HTR-8/SVneo (cell line): ENCODE measurements at places on chromosomes 3 and 15.

GRCh38 chr3:66133050-66133757, 87.6 kb upstream of the SLC25A26 start:
- DNase-seq = no peak

DNA sequence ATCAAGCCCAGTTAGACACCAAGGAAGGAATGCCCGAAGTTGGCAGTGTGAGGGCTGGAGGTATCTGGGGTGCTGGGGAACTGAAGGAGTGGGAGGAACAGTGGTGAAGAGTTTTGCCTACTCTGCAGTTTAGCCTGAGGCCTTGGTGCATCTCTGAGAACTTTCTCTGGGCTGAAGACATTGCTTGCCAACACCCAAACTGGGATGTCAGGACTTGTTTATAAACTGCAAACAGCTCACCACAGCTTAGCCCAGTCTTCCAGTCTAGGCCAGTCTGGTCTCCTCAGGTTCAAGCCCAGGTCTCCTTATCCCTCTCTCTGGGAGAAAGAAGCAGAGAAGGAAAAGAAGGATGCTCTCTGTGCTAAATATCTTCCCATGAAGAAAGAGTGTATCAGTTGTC, 68.0 kb upstream of the BOC start:
- no peak for DNase-seq

GRCh38 chr3:122572940-122573412, 4.5 kb upstream of the PARP15 start:
- peak; percentile 47 for DNase-seq

DNA sequence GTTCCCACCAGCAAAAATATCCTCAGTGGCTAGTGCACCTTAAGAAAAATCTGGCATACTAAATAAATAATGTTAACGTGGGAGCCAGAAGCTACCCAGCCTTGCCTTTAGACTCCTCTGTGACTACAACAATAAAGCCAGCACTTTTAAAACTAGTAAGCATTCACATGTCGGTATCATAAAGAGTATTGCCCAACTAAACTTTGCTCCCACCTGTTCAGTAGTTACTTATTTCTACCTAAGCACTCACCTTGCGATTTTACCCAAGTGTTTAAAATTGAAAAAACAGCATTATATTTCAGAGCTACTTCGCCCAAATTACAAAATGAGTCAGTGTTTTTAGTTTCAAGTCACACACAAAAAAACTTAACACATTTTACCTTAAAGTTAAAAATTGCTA, 12.8 kb downstream of the ALDH1L1 start:
- no peak for DNase-seq

- peak; percentile 60 for DNase-seq
Measured at GRCh38 chr3:33658991-33659848, 58.8 kb downstream of the CLASP2 start.

DNA sequence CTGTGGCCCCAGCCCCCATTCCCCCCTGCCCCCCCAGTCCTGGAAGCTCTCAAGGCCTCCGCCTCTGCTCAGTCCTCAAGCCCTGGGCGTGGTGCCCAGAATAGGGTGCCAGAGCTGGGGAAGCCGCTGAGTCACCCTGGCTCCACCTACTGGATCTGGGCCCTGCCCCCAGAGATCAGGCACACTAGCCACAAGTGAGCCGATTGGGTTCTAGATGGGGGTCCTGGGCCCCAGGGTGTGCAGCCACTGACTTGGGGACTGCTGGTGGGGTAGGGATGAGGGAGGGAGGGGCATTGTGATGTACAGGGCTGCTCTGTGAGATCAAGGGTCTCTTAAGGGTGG, 5.7 kb downstream of the EIF4G1 start:
- DNase-seq = peak; percentile 96

DNA sequence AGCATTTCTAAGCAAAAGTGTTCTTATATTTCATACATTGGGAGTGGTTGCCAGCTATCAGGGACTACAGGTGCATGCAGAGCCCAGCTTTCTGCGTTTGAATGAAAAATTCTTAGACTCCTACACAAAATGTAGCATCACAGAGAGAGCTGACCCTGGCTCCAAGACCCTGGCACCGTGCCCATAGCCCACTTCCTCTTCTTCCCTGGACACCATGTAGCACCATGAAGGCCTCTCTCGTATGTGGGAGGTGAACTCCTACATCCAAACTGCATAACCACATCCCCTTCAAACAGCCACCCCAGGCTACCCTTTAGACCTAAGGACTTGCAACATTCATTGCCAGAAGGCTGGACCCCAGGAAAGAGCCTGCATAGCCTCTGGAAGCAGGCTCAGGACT, 35.8 kb upstream of the ATOSA start:
- DNase-seq = no peak

GRCh38 chr3:57127891-57128518, 37.1 kb downstream of the IL17RD start:
- DNase-seq = no peak

- no peak for DNase-seq
Measured at GRCh38 chr3:70855149-70855548, 542.7 kb upstream of the MDFIC2 start.

GRCh38 chr3:46122091-46122490, 86.0 kb downstream of the CCR1 start:
- no peak for DNase-seq

DNA sequence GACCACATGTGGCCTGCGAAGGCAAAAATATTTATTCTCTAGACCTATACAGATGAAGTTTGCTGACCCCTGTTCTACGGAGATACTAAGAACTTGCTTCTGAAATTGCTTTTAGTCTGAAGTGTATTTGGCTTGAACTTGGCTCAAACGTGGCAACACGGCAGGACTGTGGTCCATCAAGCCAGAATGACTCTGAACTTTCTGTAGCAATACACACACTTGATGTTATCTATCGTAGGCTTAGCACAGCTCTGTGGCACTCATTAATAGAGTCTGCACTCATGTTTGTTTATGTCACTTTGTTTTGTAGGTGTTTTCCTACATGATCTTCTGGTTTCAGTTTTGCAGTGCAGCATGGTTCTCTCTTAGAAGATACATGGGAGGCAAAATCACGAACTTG, 298.1 kb downstream of the ADAMTS17 start:
- no peak for DNase-seq

DNA sequence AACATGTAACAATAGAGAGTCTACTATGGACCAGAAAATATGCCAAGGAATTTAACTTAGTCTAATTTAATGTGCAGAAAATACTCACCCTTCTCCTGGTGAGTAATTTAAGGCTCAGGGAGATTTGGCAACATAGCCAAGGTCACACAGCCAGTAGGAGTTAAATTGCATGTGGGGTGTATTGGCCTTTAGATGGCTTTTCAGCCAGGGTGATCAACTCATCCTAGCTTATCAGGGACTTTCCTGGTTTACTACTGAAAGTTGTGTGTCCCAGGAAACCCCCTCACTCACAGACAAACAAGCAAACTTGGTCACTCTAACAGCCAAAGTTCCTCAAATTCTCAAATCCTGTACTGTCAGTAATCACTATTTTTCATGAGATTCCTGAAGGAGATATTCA, 2.6 kb upstream of the SLC9A9 start:
- DNase-seq = no peak

DNA sequence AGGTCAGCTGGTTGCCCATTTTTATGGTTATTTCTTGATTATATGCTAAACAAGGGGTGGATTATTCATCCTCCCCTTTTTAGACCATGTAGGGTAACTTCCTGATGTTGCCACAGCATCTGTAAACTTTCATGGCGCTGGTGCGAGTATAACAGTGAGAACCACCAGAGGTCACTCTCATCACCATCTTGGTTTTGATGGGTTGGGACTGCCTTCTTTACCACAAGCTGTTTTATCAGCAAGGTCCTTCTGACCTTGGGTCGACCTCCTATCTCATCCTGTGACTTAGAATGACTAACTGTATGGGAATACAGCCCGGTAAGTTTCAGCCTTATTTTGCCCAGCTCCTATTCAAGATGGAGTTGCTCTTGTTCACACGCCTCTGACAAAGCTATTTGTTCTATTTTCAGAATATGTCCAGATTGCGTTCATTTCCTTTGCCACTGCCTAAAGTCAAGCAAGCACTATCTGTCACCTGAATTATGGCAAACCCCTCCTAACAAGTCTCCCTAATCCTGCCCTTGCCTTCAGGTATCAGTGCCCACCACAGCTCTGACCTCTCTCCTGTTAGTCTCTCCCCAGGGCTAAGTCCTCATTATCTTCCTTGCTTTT, 308.5 kb downstream of the ROBO2 start:
- no peak for DNase-seq

DNA sequence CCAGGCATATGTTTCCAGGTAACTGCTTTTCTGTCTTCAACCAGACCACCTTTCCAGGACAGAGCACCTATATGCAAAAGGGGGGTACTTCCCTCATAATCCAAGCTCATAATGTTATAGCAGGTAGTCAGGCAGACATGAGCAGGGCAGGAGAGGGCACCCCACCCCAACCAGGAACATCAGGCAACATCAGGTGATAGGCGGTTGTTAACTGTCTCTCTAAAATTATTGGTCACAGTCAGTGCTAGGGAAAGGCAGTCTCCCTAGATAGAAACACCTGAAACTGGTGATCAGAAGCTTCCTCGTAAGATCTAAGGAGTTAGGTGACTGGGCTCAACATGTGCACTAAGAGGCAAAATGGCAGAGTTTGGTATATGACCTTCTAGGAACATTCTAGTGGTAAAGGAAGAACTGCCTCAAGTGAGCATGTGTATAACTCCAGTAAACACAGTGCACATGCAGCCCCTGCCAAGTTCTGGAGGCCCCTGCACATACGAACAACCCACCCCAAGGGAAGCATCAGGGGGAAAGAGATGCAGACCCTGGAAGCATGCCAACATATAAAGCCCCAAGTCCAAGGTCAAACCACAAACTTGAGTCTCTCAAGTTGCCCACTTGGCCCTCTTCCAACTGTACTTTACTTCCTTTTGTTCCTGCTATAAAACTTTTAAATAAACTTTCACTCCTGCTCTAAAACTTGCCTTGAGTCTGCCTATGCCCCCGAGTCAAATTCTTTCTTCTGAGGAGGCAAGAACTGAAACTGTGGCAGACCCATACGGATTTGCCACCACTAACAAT, 270.9 kb downstream of the ULK4 start:
- no peak for DNase-seq

DNA sequence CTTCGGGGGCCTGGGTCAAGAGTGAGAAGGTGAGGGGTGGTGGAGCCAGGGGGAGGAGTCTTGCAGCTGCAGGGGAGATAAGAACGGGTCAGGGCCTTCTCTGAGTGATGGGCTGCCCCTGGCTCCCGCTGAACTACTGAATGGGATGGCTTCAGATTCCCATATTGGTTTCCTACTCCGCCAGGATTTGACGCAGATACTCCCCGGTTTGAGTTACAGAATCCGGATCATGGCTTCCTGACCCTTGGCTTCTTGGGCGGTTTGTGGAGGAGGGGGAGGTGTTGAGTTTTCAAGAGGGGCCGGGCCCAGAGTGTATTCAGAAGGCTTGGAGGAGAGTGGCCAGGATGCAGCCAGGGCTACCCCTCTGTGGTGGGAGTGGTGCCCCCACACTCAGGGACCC, 119.9 kb upstream of the ATP2B2 start:
- no peak for DNase-seq

DNA sequence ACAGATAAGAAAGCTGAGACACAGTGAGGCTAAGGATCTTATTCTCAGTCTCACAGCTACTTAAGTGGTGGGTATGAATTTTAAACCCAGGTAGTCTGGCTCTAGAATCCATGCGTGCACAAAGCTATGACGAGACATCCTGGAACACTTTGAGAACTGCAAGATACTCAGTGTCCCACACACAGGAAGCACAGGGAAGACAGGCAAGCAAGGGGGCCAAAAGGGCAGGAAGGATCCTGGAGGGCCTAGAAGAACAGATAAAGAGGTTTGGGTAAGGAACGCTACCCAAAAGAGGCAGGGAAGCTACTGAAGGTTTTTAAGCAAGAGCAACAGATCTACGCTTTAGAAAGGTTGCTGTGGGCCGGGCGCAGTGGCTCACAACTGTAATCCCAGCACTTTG, 99.1 kb upstream of the HES1 start:
- DNase-seq = no peak

DNA sequence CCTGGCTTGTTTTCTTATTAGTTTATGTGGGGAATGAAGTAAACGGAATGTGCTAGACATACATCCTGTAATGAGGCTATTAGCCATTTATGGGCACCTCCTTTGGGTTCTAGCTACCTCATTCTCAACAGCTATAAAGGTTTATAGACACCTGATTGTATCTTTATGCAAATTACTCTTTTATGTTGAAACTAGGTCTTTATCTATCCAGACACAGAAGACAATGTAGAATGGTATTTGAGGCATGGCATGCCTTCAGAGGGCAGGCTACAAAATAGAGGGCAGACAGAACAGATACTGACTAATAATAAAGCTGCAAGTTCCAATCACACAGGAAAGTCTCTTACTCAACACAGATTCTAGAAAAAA, 27.1 kb downstream of the TBC1D2B start:
- no peak for DNase-seq

GRCh38 chr3:27629366-27629765, 92.8 kb downstream of the EOMES start:
- DNase-seq = no peak

DNA sequence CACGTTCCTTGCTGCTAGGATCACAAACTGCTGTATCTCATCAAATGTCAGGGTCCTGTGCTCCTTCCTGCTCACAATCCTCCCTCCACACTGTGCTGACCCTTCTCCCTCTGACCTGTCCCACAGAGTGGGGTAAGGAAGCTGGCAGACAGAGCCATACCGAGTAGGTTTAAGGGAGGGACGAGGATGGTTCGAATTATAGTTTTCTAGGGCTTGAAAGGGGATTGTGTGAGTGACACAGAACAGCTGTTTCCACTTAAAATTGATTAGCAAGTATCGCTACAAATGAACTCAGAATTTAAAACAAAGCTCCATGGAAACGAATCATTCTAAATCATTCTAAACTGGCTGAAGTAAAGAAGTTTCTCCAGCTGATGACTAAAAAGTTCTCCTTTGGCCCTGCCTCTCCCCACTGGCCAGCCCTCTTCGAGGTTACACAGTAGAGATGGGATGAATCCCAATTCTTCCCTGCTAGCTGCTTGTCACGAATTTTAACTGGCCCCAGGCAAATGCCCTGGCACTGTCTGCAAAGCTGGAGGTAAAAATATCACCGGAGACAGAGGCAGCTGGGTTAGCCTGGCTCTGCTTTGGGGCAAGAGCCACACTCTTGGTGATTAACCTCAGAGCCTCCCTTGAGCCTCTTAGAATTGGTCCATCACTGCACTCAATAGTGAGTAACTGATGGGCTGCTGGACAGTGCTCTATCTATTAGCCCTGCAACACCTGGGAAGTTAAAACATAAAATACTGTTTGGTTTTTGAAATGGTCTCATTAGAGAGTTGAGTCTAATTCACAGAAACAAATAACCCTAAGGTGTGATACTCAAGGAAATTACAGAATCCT, 194.9 kb downstream of the CHST2 start:
- DNase-seq = no peak

GRCh38 chr3:130539005-130539404, 22.0 kb downstream of the COL6A6 start:
- peak; percentile 9 for DNase-seq

DNA sequence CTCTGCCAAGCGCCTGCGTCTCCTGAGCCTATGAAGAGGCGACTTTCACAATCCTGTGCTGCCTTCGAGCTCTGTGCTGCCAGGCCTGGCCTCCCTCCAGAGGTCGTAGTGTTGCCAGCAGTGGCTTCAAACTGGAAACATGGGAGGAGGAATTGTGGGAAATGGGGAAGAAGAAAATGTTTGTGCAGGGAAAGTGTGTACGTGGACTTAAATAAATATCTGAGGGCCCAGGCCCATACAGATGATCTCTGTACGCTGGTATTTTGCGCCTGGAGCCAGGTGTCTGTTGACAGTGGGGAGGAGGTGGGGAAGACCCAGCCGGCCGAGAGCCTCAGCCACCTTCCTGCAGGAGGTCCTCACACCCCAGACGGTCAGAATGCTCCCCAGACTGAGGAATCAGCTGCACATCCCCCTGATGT, 44.6 kb downstream of the ZBTB38 start:
- DNase-seq = no peak
